ENCODE measurements at places on chromosomes 3 and 15.

- peak; percentile 67 for DNase-seq
Observed at GRCh38 chr3:32334675-32335074, 57.0 kb upstream of the CMTM7 start.

GRCh38 chr15:76764004-76764403 lies 141.1 kb downstream of the SCAPER start:
- DNase-seq = no peak

DNA sequence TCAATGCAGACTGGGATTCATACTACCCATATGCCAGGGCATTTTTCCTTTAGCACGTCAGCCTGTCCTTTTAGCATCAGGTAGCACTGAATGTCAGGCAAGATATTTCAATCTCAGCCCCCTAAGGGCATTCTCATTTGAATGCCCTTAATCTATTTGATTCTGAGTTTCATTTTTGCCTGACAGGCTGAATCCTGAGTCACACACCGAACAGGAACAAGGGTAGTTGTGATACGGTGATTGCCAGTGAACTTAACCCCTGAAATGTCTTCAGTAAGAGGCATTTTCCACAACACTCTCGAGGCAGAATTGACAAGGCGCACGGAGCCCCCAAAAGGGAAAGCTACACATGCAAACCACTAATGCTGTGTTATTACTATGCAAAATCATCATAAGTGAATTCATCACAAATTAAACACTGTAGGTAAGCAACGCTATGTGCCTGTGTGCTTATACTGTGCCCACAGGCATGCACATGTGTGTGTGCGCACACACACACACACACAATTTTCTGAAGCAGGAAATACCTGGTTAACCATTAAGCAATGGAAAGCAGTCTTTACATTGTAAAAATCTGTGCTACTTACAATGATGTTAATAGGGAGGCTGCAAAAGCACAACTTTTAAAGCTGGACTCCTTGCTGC lies 130.4 kb downstream of the ZNF385D start:
- DNase-seq = no peak

DNA sequence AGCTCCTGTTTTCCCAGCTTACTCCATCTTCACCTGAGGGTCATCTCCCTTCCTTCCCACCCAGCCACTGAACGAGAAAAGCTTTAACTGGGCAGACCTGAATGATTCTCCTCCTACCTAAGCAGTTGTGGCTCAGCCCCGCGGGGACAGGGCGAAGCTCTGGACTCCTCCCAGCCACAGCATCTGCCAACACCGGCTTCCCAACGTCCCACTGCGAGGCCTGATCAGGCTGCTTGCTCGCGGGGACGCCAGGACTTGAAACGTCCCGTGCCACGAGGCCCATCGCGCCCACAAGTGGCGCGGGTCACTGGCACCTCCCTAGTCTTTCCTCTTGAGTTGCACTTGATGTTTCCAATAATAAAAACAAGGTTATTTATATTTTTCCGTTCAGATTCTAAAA lies at the start of gene SPATA16:
TSS of gene SPATA16 (minus strand) at position 250 of the 400 bp plus-strand sequence. CDS start 23,504 bp downstream, outside the sequence.
- no peak for DNase-seq

DNA sequence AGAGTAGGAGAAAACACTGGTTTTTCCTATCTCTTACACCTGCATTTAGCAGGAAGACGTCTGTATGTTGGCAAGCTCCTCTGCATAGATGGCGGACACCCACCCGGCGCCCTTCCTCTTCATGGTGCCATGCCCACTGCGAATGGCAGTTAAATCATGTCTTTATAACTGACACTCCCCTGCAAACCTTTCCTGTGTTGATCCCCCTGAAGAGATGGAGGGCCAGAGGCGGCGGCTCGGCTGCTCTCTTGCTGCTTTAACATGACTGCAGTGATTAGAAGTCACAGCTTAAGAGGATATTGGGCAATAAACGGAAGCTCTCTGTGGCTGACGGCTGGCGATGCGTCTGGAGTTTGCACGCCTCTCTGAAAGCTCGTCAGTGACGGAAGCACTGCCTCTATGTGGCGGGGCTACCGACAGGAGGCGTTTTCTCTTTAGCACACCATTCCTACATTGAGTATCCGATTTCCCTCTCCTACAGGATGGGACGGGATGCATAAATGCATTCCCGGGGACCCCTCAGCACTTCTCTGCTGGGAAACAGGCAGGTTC lies 25.5 kb upstream of the SNRPA1 start:
- peak; percentile 76 for DNase-seq

GRCh38 chr15:49621401-49621811 lies 558 bp downstream of the DTWD1 start:
- no peak for DNase-seq

GRCh38 chr3:58047826-58048225 lies 39.6 kb downstream of the FLNB start:
- DNase-seq = no peak

GRCh38 chr3:126781889-126782491 lies 78.0 kb downstream of the CHCHD6 start:
- DNase-seq = no peak

- no peak for DNase-seq
Observed at GRCh38 chr15:69524814-69525213, 72.2 kb downstream of the RPLP1 start.

DNA sequence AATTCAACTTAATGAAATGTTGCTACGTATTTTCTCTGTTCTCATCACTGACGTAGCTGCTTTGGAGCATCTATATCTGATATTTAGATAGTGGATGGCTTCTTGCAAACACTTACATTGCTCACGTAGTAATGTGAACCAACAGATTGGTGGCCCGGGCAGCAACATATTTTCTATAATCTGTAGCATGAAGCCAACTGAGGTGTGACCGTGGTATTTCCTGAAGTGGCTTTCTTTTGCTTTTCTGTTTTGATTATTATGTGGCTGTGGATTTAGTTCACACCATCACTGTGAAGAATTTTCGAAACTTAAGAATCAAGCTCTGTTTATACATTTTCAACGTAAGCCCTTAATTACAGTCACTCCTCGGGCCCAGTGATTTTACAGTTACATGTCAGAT lies 288.5 kb downstream of the LPP start:
- no peak for DNase-seq

- peak; percentile 52 for DNase-seq
Observed at GRCh38 chr15:101242160-101242998, 9.5 kb downstream of the CHSY1 start.

DNA sequence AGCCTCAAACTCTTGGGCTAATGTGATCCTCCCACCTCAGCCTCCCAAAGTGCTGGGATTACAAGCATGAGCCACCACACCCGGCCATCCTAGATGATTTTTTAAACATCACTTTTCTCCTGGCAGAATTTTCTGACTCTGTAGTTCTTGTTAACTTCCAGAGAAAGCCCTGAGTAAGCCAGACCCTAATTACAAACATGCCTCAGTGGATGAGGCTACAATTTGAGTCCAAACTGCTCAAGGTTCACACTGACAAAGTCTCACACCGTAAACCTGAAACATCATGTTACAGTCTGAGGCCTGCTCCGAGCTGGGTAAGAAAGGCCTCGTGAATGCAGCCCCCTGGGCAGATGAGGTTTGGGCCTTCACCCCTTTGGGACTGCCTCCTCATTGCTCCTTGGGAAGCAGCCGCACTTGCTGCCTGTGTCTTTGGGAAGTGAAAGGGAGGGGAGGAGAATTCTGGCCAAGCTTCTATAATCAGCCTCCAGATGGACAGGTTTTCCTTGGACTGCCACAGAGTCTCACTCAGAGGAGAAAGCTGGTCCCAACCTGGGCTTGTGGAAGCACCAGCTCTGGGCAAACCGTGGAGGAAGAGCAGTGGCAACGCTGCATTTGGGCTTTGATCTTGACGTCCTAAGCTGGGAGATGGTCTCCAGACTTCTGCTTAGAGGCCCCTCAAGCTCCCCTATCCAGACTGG lies 46.0 kb downstream of the CA12 start:
- DNase-seq = no peak

DNA sequence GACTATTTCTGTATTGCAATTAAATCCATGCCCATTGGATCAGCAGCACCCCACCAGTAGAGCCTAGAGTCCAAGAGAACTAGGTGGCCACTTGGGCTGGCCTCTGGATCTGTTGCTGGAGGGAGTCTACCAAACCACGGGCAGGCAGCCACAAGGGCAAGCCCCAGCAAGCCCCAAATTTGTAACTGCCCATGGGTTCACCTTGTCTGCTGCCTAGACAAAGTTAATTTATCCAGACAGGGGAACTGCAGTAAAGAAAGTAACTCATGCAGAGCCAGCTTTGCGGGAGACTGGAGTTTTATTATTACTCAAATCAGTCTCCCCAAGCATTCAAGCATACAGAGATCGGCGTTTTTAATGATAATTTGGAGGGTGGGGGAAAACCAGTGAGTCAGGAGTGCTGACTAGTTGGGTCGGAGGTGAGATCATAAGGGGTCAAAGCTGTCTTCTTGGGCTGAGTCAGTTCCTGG lies 74.0 kb upstream of the TERB2 start:
- DNase-seq = peak; percentile 69
